ENCODE measurements at places on chromosomes 5 and 9.

DNA sequence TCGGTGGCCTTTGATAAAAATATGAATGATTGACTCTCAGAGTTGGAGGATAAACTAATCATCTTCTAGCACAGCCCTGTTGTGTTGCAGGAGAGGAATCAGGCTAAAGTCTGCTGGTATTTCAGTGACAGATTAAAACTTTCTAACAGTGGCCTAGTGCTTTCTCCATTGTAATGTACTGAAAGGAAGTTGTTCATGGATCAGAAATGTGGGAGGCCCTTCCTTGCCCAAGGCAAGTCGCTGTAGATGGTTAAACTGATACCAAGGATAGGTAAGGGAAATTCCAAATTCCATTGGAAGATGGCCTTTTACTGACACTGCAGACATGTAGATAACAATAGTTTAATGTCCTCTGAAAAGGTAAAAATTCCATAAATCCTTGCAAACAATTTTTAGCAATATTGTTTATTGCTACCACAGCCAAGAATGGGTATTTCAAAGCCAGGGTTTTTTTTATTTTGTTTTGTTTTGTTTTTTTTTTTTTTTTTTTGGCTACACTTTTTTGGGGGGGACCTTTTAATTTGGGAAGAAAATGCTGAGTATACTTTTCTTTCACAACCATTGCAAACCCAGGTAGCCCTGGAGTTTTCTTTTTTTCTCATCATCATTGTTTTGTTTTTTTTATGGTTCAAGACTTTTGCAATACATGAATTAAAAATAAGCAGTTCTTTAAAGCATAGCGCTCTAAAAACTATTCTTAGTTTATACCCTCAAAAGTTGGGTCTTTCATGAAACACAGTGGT is 35.5 kb downstream of the WDR36 start:
- DNase-seq: no peak

GRCh38 chr9:124500028-124500795 is 7.0 kb downstream of the NR5A1 start:
- no peak for DNase-seq

GRCh38 chr5:17805227-17805825 is 171.1 kb downstream of the TAF11L14 start:
- DNase-seq: no peak

GRCh38 chr9:114231273-114231672 is 75.9 kb downstream of the COL27A1 start:
- DNase-seq: no peak

GRCh38 chr9:72925126-72925789 is 27.6 kb downstream of the ALDH1A1 start:
- DNase-seq: peak; percentile 1

- DNase-seq: no peak
Measured at GRCh38 chr5:61697809-61698558, 365.9 kb downstream of the ZSWIM6 start.

- DNase-seq: no peak
Measured at GRCh38 chr5:150190503-150190979, 679 bp downstream of the SLC6A7 start.

GRCh38 chr5:35067985-35068384 is 20.2 kb upstream of the AGXT2 start:
- DNase-seq: no peak

DNA sequence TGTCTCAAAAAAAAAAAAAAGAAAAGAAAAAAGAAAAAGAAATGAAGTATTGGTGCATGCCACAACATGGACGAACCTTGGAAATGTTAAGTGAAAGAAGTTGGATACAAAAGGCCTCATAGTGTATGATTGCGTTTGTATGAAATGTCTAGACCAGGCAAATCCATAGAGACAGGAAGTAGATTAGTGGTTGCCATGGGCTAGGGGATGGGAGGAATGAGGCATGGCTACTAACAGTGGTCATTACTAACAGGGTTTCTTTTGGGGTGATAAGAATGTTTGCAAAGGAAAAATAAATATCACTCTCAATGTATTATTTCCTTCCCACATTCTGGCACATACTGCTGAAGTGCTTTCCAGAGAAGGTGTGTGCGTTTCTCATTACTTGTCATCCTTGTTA is 44.1 kb downstream of the UGCG start:
- no peak for DNase-seq

DNA sequence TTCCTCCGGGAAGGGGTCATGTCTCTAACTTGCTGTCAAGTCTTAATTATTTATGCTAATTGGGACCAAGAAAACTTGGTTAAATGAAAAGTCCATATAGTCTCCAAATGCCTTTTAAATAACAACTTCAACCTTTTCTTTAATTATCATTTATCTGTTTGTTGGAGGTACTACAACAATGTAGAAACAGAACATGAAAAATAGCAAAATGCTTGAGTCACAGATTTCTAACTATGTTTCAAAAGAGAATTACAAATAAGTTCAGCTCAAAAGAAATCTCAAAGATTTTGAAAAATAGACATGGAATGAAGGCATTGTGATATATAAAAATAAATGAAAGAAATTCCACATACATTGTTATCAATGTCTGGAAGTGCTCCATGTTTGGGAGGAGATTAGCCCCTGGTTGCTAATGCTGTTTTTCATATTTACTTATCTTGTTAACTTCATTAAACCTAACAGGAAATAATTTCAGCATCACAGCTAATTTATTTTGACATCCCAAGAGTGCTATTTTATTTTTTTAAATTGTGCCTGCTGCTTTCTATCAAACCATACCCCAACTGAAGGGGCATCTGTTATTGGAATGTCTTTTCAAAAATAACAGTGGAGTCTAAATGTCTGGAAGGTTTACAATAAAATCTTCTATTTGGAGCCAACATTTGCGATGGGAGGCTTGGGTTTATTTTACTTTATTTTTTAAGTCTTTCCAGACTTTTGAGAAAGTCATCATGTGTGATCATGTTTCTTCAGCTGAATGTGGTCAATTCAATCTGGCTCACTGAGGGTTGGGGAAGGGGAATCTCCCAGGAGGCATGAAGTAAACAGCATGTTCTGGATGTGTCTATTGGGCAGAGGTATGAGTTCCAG is 53.1 kb upstream of the ANKRD55 start:
- DNase-seq: no peak

DNA sequence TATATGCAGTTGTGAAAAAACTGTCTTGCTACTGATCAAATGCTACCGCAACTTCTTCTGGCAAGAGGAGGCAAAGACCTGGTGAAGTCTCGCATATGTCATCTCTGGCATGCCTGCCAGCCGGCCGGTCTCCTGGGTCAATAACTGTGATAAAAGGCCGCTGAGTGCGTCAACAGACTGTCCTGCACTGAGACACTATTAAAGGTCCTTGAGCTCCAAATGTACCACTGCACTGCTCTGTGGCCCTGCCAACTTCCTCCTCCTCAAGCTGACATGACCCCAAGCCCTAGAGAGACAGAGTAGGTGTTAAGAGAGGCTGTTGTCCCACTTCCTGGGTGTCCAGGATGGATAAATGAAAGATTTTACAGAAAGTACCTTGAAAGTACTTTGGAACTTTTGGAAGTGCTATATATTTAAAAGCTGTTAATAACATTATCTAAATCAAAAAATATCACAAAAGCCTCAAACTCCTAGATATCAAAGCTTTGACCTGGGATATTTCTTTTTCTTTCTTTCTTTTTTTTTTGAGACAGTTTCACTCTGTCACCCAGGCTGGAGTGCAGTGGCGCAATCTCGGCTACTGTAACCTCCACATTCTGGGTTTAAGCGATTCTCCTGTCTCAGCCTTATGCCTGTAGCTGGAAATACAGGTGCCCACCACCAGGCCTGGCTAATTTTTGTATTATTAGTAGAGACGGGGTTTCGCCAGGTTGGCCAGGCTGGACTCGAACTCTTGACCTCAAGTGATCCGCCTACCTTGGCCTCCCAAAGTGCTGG is 31.5 kb downstream of the RAPGEF1 start:
- DNase-seq: no peak

DNA sequence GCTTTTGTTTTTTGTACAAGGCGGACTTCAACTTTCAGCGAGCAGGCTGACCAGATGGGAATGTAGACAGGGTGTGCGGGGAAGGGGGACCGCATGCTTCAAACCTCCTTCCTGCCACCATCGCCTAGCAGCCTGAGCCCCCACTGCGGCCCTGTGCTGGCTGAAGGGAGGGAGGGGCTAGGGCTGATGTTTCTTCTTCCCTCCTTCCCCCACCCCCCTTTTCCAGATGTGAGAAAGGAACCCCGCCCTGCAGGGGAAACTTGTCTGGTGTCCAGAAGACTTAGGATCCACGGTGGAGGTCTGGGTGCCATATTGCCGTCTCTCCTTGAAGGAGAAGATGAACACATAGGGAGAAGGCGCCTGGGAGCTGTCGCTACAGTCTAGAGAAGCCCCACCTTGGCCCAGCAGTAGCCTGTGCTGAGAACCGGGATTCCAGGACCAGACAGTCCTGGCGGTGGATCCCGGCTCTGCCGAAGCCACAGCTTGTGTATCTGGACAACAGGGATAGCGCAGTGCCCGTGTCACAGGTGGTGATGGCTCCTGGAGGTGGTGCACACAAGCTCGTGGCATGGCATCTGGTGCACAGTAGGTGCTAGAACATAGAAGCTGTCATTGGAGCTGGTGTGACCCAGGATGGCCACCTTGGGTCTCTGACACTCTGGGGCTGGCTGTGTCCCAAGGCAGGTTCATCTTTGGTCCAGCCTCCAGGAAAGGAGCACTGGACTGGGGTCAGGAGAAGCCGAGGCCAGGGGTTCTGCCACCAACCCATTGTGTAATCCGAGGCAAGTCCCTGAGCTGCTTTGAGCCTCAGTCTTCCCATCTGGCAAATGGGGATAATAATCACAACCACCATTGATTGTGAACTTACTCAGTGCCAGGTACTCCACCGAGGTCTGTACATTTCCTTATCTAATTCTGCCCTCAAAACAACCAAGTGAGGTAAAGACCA is 205.6 kb downstream of the C9orf50 start:
- DNase-seq: no peak

DNA sequence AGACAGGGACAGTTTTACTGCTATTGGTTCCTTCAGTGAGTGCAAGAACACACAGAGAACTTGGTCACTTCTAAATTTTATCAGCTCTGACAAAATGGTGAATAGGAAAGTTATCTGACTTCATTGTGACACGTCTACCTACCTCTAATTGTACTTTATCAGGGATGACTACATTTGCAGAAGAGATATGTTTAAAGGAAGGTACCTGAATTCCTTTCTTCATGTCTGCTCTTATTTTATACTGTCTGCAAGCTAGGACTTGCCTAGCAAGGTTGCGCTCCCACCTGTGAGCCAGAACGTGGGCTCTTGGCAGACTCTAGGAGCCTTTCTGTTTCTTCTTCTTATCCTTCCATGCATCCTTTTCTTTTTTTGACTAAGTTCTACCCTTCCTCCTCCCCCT is 1.6 kb downstream of the SLC27A6 start:
- no peak for DNase-seq

DNA sequence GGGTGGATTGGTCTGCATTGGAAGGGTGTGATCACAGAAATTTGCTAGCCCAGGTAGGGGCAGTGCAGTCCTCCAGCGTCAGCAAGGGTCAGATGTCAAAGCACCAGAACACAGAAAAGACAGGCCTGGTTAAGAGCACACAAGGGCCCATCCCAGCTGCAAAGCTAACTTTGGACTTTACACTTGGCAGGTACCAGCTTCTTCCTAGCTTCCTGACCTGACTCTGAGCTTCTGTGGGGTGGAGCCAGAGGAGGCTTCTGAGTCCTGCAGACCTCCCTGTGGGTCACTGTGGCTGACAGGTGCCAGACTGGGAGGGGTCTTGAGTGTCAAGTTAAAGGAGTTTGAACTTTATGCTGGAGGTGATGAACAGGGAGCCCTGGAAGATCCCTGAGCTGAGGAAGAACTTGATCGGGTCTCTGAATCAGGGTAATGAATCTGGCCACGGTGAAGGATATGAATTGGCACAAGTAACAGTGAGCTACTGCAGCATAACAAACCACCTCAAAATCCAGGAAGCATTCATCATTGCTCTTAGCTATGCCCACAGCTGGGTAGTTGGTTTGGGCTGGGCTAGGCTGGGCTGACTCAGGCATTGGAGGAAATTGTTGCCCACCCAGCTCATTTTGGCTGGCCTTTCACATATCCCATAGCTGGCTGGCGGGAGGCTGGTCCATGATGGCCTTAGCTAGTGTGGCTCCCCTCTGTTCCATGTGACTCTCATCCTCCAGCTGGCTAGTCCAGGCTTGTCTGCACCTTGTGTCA is 63.4 kb downstream of the BARX1 start:
- no peak for DNase-seq

GRCh38 chr5:173745557-173745956 is 129.1 kb upstream of the BOD1 start:
- DNase-seq: no peak

DNA sequence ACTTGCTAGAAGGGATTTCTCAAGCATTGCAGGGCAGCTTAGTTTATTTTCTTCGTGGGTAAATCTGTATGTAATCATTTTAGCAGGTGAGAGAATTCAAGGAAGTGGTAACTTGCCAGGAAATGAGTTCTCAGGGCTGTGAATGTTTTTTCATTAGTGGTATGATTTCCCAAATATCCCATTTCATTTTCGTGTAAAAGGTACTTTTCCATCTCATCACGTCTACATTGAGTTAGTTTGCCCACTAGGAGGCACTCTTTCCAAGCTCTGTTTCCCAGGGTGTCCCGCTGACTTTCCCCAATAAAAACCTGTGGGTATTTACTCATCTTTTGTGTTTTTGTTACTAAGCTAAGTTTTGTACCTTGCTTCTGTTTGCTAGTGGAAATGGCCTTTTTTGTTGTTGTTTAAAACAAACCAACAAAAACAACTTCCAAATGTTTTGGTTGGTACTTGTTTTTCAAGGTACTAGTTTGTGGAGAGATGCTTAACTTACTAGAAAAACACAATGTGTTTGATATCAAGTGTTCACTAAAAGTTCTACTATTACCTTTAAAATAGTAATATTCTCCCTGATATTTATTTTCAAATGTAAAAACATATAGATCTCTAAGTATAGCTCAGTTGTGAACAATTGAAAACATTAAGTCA is 373.6 kb downstream of the ADGRV1 start:
- DNase-seq: peak; percentile 49

DNA sequence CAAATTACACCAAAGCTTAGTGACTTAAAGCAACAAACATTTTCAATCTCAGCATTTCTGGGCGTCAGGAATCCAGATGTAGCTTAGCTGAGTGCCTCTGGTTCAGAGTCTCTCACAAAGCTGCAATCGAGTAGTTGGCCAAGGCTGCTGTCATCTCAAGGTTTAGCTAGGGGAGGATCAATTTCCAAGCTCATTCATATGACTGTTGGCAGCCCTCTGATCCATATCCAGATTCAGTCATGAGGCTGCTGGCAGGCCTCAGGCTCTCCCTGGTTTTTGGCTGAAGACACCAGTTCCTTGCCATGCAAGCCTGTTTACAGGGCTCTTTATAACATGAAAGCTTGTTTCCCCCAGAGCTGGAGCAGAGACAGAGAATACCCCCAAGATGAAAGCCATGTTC is 419.5 kb upstream of the TLE4 start:
- no peak for DNase-seq

DNA sequence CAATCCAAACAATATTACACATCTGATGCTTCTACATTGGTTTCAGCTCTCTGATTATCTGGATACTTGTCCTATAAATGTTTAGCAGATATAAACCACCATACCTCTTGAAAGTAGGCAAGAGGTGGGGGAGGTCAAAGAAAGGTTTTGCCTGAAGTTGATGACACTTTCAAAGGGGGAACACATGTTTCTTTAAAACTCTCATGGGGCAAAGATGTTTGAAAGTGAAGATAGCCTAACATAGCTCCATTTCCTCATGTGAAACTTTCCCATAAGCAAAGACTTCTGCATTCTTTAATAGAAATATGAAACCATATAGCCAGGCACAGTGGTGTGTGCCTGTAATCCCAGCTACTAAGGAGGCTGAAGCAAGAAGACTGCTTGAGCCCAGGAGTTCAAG is 62.1 kb downstream of the CETN3 start:
- no peak for DNase-seq

- no peak for DNase-seq
Measured at GRCh38 chr5:128237000-128237399, 153.4 kb downstream of the SLC12A2 start.

Data from CD4-positive, alpha-beta T cell treated with Interferon alpha-2 for 1 hour (primary cell).